ENCODE measurements at places on chromosomes 12 and 14.

DNA sequence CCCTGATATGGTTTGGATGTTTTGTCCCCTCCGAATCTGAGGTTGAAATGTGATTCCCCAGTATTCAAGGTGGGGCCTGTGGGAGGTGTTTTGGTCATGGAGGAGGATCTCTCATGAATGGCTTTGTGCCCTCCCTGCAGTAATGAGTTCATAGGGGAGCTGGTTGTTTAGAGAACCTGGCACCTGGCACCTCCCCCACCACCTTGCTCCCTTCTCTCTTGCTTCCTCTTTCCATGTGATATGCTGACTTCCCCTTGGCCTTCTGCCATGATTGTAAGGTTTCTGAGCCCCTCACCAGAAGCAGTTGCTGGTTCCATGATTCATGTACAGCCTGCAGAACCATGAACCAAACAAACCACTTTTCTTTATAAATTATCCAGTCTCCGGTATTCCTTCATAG lies 32.6 kb downstream of the CD163L1 start:
- no peak for DNase-seq

DNA sequence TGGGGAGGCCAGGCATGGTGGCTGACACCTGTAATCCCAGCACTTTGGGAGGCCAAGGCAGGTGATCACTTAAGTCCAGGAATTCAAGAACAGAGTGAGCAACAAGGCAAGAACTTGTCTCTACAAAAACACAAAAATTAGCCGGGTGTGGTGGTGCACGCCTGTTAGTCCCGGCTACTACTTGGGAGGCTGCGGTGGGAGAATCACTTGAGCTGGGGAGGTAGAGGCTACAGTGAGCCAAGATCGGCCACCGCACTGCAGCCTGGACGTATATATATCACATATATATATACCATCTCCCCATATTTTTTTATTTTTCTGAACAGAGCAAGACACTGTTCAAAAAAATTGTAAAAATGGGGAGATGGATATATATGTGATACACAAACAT lies 19.5 kb downstream of the CKAP4 start:
- DNase-seq: no peak

- no peak for DNase-seq
These were observed 2.9 kb upstream of the HOXC12 start for GRCh38 chr12:53951577-53952334.

GRCh38 chr12:67618303-67618702 lies 30.2 kb upstream of the DYRK2 start:
- no peak for DNase-seq

- DNase-seq: peak; percentile 45
These were observed 130.1 kb downstream of the SPTSSA start for GRCh38 chr14:34331728-34332623.

GRCh38 chr14:87940382-87940781 lies 52.6 kb downstream of the GALC start:
- no peak for DNase-seq

DNA sequence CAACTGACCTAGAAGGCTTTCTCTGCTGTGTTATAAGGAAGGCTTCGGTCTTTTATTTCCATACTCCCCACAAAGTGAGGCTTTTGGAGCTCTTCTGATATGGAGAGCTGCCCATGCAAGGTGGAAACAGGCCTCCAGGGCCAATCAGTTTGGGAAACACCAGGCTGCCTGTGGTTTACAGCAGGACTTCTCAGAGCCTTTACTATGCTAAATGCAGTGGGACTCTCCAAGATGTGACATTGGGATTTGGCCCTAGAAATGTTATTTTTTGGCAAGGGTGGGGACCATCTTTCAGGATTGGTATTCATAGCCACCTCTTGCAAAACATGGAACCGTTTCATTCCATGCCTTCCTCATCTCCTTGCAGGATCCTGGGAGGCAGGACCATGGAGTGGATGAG lies 3.7 kb downstream of the ACACB start:
- no peak for DNase-seq

- no peak for DNase-seq
These were observed 1045.6 kb downstream of the BCL11B start for GRCh38 chr14:98226411-98226810.

- no peak for DNase-seq
These were observed 167.5 kb downstream of the BRMS1L start for GRCh38 chr14:35993684-35993960.

DNA sequence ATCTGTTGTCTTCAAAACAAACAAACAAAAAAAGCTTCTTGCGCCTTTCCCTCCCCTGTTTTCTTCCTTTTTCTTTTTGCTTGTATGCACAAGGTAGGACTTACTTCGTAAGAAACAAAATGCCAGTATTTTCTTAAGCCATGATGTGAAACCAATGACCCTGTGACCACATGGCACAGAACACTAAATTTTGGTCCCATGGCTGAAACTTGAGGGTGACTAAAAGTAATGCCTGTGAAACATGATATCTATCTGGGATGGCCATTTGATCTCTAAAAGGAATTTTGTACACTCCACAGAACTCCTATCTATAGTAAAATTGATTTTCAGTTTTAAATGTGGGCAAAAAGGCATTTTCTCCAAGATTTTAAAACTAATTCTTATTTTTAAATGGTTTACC lies 63.6 kb downstream of the PAPOLA start:
- DNase-seq: no peak

GRCh38 chr12:80219345-80219744 lies 120.0 kb downstream of the OTOGL start:
- no peak for DNase-seq

DNA sequence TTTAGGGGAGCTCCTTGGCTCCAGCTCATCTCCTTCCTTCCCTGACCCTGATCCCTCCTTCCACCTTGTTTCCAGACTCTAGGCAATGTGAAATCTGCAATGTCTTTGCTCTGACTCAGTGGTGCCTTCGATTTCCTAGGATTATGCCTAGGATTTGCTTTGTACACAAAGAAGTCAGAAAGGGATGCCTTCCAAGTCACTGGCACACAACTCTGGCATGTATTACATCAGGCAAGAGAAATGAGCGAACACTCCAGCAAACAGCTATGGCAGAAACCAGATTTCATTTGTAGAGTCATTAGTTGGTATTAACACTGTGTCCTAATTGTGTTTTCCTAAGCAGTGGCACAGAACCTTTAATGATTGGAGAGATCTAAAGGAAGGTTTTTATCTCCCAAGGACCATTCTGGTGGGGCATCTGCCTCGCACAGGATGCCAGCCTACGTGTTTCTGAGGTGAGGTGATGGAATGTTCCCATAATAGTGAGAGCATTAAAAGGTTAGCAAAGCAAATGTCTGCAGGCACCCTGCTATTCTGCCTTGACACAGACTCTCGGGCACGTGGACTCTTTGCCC lies 84.9 kb downstream of the WSCD2 start:
- no peak for DNase-seq

DNA sequence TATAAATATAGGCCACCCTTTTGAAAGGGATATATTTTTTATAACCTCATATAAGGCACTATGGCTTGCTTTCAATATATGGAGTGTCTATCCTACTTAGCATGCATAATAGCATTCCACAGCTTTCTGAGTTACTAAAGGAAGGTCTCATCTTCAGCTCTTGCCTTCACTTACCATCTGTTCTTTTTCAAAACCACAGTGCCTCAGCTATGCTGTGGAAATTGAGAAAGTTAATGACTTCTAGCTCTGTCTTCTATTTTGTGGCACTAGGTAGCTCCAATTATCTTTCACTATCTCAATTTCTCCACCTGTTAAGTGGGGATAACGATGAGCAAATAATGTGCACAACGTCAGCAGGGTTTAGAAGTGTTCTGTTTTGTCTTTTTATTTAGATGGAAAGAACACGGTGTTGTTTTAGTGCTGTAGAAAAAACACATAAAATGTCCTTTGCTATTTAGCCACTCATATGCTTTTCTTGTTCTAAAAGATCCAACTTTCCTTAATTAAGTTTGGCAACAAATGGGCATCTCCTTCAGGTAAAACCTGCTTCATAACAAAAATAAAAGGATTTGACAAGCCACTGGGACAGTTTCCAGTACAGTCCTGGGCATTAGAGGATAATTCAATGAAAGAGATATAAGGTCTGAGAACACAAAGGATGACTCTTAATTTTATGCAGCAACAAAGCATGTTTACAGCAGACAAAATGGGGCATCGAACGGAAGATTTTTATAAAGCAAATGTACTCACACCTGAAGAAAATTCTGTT lies 462.0 kb upstream of the SYT1 start:
- no peak for DNase-seq

DNA sequence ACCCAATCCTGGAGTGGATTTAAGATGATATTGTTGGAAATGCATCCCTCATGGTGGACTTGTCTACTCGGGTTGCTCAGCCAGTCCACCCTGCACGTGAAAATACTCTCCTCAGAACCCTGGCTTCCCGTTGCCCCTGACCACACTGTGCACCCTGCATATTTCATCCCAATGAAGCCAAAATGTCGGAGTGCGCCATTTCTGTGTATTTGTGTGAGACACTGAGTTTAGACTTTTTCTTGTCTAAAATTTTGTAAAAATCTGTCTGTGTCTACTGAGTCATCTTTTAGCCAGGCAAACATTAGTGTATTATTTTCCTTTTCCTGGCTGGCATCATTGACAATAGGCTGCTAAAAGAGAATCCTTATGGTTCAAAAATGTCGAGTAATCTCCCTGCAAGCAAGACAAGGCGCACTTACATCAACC lies 485 bp upstream of the PNMA1 start:
- no peak for DNase-seq

DNA sequence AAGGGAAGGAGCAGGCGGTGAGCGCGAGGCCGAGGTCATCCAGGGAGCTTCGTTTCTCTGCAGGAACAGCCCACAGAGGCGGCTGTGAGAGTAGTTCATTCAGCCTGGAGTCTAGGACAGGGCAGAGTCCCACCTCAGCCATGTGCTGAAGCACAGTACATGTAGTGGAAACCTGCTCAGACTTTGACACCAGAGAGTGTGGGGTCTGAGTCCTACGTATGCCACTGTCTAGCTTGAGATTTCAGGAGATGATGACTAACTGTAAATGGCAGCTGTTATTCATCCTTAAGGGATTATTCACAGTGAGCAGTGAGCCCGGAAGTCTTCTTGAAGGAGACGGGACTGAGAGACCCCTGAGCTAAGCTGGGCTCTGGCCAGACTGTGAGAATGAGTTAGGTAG lies 938 bp upstream of the SLC6A13 start:
- no peak for DNase-seq

DNA sequence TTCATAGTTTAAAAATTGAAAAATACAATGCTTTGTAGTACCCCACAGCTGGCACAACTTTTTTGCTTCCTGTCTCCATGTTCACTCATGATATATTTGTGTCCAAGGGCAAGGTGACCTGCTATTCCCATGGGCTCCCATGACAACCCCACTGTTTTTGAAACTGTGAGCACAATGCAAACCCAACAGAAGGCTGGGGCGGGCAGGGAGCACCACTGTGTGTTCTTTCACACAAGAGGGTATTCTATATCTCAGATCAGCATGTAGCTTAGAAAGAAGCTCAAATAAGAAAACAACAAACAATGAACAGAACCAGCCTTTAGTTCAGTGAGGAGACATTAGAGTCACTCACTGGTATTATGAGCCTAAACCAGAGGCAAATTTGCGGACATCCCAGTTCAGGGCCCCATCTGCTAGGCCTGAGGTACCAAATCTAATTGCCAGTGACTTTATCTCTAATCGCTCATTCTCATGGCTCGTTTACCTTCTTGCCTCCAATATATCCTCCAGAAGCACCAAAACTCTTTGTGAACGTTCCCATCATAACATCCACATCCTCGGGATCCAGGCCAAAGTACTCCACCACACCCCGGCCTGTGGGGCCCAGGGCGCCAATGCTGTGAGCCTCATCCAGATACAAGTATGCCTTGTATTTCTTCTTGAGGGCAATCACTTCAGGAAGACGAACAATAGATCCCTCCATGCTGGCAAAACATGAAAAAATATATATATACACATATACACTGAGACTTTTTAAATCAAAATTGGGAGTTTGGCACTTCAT lies 56.4 kb upstream of the ISM2 start:
- no peak for DNase-seq

GRCh38 chr14:72002731-72003130 lies 70.5 kb downstream of the RGS6 start:
- DNase-seq: no peak

GRCh38 chr12:46492471-46493085 lies 120.0 kb upstream of the SLC38A2 start:
- no peak for DNase-seq

- no peak for DNase-seq
These were observed 123.3 kb downstream of the PAPOLA start for GRCh38 chr14:96625426-96625985.

GRCh38 chr12:15932971-15933370 lies 21.8 kb downstream of the DERA start:
- no peak for DNase-seq

GRCh38 chr12:106098691-106099200 lies 40.0 kb downstream of the NUAK1 start:
- no peak for DNase-seq

- DNase-seq: no peak
These were observed 56.5 kb downstream of the WASHC4 start for GRCh38 chr12:105164068-105164467.

GRCh38 chr12:123050331-123050831 lies 69.9 kb downstream of the ARL6IP4 start:
- DNase-seq: no peak

- no peak for DNase-seq
These were observed 42.5 kb downstream of the ZFYVE26 start for GRCh38 chr14:67773844-67774377.

DNA sequence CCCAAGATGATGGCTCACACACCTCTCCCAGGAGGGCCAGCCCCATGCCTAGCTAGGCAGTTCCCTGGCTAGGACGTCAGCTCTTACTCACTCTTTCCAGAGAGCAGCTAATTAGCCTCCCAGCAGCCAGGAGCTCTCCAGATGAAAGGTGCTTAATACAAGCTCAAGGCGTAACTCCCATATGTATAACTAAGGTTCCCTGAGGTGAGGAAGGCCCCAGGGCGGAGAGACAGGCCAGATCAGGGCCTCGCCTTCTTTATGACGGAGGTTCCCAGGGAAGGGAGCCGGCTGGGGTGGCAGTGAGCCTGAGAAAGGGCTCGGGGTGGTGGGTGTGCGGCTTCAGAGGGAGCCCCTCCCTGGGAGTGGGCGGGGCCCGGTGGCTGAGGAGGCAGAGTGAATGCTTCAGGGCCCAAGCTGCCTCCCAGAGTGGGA lies 26.4 kb upstream of the ZFP36L1 start:
- DNase-seq: peak; percentile 23

- DNase-seq: no peak
These were observed 54.6 kb upstream of the USP44 start for GRCh38 chr12:95605875-95606274.

GRCh38 chr12:100448656-100449055 lies 25.0 kb upstream of the NR1H4 start:
- DNase-seq: no peak

GRCh38 chr14:93040443-93040842 lies 75.3 kb downstream of the ITPK1 start:
- no peak for DNase-seq

- no peak for DNase-seq
These were observed 4.4 kb downstream of the ITGA7 start for GRCh38 chr12:55703288-55703687.

DNA sequence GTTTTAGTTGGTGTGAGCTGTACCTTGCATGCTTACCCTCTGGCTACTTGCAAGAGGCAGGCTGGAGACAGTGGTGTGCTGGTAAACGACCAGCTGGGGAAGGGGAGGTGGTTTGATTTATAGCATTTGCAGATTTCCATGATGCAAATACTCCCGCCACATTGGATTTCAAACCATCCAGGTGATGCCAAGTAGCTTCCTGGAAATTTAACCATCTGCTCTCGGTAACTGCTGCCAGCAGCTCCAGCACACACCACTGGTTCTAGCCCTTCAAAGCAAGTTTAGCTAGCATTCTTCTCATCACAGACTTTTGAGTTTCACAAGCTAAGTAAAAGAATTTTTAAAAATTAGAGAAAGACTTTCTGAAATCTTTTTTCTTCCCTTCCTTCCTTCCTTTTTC lies 104.5 kb upstream of the AMIGO2 start:
- DNase-seq: no peak
